ENCODE measurements at places on chromosomes 7 and 10.

DNA sequence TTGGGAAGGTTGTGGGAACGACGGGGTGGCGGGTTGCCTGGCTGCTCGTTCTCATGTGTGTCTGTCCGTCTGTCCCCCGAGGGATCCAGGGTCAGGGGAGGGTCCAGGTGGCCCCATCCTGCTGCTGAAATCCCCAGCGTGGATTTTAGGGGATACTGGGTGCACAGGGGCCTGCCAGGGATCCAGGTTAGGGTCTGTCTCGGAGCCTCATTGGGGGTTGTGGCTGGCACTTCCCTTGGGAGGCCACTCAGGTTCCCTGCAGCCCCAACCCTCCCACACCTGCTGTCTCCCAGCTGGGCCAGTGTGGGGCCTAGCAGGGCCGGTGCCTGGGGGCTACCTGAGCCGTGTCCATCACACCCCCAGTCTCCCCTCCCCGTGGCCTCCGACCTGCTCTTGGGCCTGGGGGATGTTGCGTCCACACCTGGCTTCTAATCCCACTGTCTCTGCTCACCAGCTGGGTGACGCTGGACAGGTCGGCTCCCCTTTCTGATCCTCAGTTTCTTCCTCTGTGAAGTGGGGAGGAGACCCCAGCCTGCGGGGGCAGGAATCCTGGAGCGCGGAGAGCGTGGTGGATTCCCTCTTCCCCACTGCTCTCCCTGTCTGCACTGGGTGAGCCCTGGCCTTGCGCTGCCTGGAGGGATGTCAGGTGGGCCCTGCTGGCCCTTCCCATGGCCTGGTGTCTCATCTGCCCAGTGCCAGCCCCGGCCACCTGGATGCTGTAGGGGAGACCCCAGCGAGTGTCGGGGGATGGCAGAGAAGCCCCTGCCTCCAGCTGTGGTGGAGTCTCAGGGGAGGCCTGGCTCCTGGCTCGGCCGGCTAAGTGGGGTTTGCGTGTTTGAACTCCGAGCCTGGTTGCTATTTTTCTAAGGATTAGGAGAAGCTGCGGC lies 81.6 kb downstream of the UNCX start:
- no peak for DNase-seq

DNA sequence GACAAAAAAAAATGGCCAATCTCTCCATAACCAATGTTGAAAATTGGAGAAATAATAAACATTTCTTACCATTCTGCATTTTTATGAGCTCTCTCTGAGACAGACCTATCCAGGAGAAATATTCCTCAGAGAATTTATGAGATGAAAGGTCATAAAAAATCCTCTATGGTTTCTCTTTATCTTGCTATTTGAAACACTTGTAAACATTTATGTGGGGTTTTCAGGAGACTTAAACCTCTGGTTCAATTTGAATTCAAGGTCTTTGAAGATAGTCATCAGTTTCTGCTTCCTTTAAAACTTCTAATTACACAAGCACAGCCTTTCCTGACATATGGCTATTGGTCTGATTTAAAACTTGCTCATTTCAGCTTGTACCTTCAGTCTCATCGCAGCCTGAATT lies 78.5 kb upstream of the APBB1IP start:
- no peak for DNase-seq

DNA sequence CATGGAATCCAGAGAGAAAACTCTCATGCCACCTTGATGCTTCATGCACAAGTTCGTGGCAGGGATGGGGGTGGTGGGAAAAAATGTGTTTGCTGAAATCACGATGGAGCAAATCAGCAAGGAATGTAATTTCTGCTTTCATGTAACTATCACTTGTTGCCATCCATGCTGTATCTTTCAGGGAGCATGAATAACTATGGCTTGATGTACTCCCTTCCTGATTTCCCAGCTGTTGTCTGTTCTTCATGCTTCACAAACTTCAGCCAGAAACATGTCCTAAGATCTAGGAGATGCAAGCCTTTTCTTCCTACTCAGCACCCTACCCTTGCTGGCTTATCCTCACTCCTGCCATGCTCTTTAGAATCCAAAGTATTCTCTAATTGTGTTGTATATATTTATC lies 64.0 kb downstream of the LRRC4 start:
- DNase-seq = no peak

DNA sequence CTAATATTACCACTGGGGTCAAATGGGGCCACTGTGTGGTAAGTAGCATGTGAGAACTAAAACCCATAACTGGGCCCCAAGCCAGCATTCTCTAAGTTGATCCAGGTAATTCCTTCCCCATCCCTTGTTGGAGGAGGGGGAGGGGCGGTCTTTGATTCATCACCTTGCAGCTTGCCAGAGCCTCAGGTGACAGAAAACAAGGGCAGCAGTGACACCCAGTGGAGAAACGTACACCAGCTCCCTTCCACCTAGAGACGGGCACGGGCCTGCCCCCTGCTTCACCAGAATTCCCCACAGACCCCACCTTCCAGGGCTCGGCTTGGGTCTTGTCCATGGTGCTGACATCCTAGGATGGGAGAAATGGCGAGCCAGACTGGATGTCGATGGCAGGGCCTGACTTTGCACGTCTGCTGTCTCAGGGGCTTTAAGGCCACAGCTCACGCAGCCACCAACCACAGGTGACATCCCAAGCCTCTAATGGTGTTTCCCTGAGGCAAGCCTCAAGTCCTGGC lies 102.0 kb downstream of the STRA8 start:
- DNase-seq = peak; percentile 14

DNA sequence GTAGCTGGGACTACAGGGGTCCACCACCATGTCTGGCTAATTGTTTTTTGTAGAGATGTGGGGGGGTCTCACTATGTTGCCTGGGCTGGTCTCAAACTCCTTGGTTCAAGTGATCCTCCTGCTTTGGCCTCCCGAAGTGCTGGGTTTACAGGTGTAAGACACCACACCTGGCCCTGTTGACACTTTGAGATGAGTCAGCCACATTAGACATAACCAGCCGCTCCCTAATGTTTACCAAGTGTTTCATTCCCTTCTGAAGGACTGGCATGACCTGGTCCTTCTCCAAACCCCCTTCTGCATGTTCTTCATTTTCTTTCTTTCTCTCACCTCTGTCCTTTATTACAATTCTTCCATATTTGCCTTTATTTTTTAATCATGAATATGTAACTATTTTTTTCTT lies 67.8 kb downstream of the TAF3 start:
- DNase-seq = no peak

- no peak for DNase-seq
Measured at GRCh38 chr10:78284381-78284780, 250.7 kb downstream of the RPS24 start.

DNA sequence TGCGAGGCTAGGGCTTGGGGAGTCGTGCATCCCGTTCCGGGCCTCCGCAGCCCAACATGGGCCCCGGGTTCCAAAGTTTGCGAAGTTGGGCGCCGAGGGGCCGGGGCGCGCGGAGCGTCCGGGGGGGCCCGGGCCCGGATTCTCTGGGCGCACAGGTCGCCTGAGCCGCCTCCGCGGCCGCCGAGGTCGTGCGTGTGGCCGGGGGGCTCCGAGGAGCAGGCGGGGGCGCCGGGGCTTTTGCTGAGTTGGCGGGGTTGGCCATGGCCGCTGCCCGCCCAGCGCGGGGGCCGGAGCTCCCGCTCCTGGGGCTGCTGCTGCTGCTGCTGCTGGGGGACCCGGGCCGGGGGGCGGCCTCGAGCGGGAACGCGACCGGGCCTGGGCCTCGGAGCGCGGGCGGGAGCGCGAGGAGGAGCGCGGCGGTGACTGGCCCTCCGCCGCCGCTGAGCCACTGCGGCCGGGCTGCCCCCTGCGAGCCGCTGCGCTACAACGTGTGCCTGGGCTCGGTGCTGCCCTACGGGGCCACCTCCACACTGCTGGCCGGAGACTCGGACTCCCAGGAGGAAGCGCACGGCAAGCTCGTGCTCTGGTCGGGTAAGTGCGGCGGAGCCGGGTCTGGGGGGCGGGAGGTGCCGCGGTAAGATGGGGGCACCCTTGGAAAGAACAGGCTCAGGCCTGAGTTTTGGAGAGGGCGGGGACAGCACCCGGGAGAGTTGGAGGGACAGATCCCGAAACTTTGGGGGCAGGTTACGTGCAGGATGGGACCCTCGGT lies 643 bp downstream of the SMO start:
- no peak for DNase-seq

DNA sequence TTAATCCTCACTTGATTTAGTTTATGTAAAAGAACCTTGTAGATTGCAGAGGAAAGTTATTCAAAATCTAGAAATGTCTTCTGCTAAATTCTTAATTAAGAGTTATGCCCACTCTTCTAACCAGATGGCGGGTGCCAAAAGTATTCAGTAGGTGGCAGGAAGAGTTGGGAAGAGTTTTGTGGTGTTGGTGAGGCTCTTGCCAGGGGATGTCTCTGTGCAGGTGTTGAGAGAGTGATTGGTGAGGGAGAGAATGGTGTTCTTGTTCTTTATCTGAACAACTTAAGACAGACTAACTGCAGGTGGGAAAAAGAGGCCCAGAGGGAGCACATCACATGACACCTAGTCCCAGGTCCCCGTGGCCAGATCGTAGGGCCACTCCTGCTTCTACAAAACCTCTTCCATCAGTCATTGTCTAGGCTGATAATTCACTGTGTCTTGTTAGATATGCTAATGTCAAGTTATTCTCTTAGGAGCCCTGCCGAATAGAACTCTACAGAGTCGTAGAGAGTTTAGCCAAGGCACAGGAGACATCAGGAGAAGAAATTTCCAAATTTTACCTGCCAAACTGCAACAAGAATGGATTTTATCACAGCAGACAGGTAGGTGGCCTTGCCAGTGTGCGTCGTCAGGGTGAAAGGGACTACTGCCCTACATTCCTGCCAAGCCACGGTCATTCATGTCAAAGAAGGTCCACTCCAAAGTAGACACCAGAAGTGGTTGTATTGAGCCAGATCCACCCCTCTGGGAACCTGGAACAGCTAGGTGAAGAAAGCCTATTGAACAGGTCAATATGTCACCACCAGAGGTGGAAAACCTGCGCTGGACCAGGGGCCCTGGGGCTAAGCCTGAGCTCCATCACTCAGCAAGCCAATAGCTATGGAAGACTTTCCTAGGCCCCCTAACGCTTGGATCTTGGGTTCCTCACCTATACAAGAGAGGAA lies 3.4 kb downstream of the IGFBP1 start:
- DNase-seq = no peak

DNA sequence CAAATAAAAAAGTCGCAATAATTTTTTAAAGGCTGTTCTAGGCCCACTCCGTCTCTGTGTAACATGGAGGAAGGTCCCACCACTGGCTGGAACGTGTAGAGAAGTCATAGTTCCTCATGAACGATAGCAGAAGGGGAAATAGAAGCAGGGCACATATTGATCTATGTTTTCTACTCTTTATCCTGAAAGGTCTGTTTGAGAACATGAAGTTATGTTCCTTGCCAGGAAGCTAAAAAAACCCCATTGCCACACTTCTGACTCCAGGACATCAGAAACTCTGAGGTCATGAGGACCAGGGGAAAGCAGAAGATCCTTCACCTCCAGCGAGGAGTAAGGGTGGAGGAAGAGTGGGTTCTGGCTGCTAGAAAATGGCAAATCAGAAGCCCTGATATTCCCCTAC lies 10.8 kb downstream of the ANKRD22 start:
- no peak for DNase-seq

DNA sequence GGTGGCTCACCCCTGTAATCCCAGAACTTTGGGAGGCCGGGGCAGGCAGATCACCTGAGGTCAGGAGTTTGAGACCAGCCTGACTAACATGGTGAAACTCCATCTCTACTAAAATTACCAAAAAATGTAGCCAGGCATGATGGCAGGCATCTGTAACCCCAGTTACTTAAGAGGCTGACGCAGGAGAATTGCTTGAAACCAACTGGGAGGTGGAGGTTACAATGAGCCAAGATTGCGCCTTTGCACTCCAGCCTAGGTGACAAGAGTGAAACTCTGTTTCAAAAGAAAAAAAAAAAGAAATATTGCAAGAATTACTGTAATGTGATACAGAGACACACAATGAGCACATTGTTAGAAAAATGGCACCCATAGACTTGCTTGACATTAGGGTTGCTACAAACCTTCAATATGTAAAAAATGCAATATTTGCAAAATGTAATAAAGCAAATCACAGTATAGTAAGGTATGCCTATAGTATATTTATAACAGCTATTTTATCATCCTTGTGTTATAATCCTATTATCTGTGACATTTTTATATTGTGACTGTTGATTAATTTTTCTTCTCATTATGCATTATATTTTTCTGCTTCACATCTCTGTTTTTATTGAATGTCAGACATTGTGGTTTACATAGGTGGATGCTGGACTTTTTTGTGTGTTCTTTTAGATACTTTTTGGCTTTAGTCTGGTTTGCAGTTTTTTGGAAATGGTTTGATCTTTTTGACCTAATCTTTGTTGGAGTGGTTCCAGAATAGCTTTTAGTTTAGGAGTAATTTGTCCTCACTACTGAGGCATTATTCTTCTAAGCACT lies 55.4 kb upstream of the HELLS start:
- DNase-seq = no peak

DNA sequence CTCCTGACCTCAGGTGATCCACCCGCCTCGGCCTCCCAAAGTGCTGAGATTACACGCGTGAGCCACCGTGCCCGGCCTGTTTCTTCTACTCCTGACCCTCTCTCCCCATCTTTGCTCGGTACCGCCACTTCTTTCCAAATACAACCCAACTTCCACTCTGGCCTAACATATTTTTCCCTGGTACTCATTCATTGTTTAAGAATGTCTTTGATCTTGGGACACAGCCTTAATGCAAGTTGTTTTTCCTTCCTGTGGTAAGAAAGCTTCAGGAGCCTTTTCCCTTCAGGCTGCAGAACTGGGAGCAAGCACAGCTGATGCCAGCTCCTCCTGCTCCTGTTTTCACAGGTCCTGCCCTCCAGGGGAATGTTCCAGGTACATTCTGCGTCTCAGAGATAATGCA lies 13.7 kb downstream of the CALML3 start:
- DNase-seq = no peak

DNA sequence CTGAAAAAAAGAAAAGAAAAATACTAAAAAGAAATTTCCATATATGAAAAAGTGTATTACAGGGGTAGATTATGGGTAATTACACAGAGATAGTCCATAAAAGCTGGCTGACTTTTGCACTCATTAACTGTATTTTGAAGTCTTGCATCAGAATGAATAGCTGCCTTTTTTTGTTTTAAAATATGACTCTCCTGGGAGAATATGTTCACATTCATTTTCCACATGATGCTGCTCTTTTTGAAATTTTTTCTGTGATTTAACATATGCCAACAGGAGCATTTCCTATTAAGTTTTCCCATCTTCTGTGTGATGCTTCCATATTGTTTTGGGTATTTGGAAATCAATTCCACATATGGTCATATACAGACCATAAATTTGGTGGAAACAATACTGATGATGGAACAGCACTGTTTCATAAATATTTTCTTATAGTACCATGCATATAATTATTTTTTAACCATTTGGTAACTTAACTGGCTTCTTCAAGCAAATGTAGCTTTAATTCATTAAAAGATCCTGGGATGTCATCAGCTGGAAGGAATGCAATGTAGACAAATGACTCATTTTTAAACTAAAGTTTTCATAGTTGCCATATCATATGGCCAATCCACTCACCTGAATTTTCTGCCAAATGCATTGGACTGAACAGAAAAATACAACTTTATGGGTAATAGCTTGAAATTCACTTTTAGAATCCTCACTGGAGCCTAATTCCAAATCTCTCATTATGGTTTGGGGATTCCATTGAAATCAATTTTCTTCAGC lies 313.9 kb upstream of the GLI3 start:
- no peak for DNase-seq

GRCh38 chr7:41922373-41922772 lies 219.5 kb upstream of the INHBA start:
- no peak for DNase-seq

- no peak for DNase-seq
Measured at GRCh38 chr7:18997477-18998150, 119.8 kb downstream of the TWIST1 start.

- no peak for DNase-seq
Measured at GRCh38 chr10:70782086-70782745, 3.0 kb downstream of the TBATA start.

- no peak for DNase-seq
Measured at GRCh38 chr7:101146-102046, 91.0 kb upstream of the FAM20C start.

All from stimulated activated CD8-positive, alpha-beta memory T cell treated with anti-CD3 and anti-CD28 coated beads, Interleukin-4, amount 100 ng/mL, for 1 hour (primary cell).